ENCODE measurements at places on chromosomes 11 and 22. TPM values are rescaled to one million over a fixed set of nuclear protein-coding genes. Genes with fewer than 3 reads are reported as not detected.

Gene OR2AG2
- 0.26 TPM for total RNA-seq

Gene POU2F3
- 0.58 TPM for total RNA-seq

Gene SMIM35
- total RNA-seq = not detected

DNA sequence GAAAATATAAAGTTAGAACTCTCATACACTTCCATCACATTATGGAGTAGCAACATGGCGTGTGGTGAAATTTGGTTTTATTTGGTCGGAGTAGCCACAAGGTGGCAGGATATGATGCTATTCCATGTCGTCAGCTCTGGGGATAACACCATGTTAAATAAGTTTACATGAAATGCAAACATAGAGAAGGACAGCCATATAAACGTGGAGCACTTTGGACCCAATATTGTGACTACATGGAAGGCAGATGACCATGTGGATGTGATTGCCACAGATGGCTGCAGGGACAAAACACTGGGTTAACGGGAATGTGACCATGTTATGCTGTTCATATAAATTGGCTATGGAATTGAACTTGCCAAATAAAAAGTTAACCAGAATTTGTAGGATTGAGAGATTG lies 21.0 kb downstream of the OR5M11 start:
- DNase-seq = no peak

DNA sequence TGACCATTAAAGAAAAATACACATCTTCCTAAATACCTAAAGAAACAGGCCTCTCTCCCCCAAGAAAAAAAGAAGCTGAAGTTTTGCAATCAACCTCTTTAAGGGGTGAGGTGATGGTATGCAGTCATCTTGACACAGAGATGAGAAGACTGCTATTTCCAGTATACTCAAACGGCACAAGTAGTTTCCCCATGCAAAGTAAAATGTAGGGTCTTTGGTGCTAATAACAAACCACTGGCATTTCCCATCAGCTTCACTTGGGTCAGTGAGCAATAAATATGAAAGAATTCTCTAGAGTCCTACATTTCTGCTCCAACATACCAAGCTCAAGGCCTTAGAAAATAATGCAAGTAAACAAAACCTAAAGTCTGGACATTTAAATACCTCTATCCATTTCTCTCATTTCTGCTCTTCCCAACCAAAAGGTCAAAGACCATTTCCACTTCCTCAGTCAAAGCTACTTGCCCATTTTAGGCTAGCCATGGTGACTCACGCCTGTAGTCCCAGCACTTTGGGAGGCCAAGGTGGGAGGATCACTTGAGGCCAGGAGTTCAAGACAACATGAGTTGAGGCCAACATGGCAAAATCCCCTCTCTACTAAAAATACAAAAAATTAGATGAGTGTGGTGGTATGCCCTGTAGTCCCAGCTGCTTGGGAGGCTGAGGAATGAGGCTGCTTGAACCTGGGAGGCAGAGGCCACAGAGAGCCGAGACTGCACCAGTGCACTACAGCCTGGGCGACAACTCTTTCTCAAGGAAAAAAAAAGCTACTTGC lies 39.5 kb upstream of the CHRNA10 start:
- DNase-seq = no peak

DNA sequence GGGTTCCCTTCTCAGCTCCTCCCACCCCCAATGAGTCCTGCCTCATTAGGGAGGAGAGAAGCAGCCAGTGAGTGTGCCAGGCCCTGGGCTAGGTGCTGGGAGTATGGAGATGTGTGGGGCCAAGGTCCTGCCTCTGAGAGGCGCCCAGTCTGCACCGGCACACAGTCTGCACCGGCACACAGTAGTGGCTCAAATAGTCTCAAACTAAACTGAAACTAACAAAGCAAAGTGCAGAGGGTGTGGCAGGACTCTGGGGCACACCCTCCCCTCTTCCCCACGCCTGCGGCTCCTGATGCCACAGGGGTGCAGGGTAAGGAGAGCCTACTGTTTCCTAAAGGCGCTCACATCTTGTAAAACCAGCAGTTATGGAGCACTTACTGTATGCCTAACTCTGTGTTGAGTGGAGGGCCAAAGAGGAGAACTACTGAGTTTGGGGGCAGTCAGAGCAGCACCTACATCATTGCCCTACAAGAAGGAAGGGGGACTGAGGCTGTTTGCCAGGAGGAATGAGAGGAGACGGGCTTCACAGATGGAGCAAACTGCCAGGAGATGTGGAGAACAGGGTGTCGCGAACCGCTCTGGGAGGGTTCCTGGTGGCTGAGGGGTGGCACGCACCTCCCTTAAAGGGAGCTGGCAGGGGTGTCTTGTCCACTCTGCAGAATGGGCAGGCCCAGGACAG lies 939 bp upstream of the SH3BP1 start:
- DNase-seq = no peak

- no peak for DNase-seq
These were observed 52.6 kb downstream of the SPECC1L start for GRCh38 chr22:24323233-24323632.

DNA sequence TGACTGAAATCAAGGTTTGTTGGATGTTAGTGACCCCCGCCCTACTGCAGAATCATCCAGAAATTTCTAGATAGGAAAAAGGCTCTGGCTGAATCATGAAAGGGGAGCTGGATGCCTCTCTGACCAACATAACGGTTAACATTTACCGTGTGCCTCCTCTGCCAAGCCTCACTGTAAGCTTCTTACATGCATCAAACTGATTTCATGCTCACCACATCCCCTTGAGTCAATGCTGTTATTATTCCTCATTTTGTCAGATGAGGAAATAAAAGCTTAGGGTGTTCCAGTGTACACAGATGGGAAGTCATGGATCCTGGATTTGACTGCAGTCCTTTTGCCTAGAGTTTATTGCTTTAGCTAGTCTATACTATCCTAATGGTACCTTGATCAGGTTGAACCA lies 5.9 kb upstream of the HMOX1 start:
- no peak for DNase-seq

GRCh38 chr11:5288108-5288905 lies 13.4 kb downstream of the OR51B4 start:
- DNase-seq = no peak

DNA sequence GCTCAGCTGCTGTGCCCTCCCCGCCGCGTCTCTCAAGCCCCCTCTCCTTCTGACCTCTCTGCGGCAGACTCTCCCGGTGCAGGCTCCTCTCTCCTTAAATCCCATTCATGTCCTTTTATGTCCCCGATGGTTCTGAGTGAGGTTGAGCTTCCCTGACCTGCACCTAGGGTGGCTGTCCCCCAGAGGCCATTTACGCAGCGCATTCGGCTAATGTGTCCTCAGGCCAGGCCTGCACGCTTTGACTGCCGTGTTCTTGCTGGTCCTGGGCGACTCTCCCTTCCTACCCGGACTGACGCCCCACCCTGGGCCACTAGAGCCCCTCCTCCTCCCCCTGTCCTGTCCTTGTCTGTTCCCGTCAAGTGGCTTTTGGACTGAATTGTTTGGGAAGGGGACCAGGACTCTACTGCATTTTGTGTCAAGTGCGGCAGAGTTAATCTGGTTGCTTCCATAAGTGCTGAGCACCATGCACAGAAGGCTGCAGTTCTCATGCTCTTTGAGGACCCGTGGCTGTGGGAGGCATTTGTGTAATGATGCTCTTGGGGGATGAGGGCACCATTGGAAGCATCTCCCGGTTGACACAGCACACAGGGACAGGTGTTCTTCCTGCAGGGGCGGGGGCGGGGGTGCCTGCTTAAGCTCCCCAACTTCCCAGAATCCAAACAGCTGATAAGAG lies 37.1 kb downstream of the IGHMBP2 start:
- DNase-seq = no peak
